ENCODE measurements at places on chromosomes 1 and 21.

DNA sequence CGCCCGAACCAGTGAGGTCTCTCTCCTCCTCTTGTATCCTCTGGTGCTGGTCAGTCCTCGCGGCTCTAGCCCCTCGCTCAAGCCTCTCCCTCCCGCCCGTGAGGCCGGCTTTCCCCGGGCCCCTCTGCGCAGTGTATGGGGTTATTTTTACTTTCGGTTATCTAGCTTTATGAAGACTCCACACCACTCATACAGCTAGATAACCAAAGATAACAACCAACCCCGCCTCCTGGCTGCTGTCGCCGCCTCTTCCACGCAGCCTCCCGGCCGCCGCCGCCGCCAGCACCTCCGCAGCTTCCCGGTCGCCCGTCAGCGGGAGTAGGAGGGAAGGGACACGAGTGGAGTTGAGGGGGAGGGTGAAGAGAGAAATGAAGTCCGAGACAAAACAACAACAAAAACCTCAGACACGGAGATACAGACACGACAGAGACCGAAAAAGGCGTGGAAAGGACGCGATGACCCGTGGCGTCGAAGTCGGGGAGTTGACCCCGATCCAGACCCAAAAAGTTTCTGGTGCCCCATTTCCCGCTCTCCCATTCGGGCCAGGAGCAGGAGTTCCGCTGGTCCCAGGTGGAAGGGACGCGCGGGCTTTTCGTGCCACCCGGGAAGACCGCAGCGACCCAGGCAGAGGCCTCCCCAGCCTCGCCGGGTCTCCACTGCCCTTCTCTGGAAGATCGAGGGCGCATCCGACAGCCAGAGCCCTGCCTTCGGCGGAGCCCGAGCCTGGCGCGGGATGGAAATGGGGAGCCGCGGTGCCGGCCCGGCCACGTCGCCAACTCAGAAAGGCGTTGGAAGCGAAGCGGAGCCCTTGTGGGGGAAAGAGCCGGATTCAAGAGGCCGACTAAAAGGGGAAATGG lies 51.4 kb downstream of the RHBG start:
- peak; percentile 70 for DNase-seq

- DNase-seq: no peak
These were observed 3.7 kb upstream of the IPO9 start for GRCh38 chr1:201825245-201825644.

DNA sequence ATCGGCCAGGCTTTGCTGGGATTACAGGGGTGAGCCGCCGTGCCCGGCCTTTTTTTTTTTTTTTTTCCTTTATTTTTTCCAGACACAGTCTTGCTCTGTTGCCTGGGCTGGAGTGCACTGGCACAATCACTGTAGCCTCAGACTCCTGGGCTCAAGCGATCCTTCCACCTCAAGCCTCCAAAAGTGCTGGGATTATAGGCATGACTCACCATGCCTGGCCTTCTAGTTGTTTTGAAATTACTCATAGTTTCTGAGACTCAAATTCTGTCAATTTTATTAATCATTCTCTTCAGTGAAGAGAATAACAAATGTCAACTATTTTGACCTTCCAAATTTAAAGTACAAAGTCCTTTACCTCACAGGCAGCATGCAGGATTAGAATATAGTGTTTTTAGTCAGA lies 374.5 kb downstream of the PLA2G4A start:
- DNase-seq: no peak

DNA sequence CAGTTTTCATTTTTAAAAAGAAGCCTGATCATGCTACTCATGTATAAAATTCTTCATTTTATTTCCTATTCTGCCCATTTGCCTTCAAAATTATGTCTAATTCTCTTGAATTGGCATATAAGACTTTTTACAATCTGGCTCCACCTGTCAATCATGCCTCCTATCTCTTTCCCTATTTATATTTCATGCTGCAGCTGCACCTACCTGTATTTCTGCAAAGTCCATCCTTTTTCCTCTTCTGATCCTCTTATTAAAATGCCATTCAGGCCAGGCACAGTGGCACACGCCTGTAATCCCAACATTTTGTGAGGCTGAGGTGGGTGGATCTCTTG lies 30.6 kb upstream of the UAP1 start:
- no peak for DNase-seq

DNA sequence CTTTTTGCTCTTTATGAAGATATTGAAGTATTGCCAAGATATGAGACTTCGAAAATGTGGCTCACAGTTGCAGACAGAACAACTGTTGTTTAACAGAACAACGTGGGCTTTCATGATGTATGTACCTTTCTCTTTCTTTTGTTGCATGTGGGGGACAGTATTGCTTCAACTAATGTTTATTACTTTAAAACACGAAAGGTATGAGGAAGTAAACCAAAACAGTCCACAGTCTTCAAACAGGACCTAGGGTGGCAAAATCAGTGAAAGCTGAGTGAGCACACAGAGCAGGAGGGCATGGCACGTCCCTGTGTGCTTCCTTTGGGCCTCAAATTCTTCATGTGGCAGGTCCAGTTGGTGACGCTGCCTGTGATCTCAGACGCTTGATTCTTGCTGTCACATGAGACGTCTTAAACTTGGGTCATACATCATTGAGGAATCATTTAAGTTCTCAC lies 7.8 kb upstream of the CHAF1B start:
- DNase-seq: no peak

GRCh38 chr1:27868932-27869718 lies 3.2 kb upstream of the THEMIS2 start:
- peak; percentile 78 for DNase-seq

Measured in activated CD8-positive, alpha-beta memory T cell treated with anti-CD3 and anti-CD28 coated beads, Interleukin-2, amount 50 U/mL, for 48 hours (primary cell).